HTR-8/SVneo (cell line): ENCODE measurements at places on chromosomes 6 and 20.
A peak's percentile ranks its signal among the peaks of the same experiment; 100 is the strongest.

DNA sequence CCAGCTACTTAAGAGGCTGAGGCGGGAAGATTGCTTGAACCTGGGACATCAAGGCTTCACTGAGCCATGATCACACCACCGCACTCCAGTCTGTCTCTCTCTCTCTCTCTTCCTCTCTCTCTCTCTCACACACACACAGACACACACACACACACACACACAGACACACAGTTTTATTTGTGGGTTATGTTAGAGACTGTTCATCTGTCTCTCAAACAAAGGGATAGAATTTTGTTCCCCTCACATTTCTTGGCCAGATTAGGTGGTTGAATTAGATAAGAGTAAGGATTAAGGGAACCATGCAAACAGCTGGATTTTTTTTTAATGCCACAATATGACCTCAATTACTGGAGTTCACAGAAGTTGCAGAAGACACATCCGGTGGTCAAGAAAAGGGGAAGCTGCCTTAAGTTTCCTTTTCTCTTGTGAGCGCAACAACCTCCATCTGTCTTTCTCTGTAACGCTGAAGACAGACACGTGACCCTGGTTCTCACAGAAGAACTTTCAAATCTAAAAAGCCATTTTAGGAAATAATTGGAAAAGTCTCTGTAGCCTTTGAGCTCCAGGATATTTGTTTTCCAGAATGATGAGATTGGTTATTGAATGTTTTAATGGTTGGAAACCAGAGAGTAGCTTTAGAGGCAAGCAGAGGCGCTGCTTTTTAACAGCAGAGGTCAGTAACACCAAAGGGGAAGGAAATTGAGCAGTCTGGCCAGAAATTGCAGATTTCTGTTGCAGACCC lies 32.9 kb upstream of the LGSN start:
- peak; percentile 10 for DNase-seq

GRCh38 chr6:1055015-1055921 lies 256.6 kb upstream of the FOXQ1 start:
- DNase-seq = no peak

GRCh38 chr6:128005009-128005408 lies 104.2 kb upstream of the THEMIS start:
- no peak for DNase-seq

DNA sequence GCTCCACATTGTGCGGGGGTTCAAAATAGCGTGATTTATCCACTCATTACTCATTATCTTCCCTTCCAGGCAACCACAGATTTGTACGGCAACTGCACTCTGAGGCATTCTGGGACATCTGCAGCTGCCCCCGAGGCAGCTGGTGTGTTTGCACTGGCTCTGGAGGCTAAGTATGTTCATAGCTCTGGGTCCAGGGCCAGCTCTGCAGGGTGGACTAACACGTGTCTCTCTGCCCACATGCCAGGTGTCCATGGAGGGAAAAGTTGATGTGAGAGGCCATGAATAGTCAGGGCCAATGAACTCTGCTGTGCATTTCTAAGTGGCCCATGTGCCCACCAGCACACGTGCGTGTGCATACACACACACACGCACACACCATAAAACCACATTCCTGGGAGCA lies 74.9 kb downstream of the BFSP1 start:
- no peak for DNase-seq

DNA sequence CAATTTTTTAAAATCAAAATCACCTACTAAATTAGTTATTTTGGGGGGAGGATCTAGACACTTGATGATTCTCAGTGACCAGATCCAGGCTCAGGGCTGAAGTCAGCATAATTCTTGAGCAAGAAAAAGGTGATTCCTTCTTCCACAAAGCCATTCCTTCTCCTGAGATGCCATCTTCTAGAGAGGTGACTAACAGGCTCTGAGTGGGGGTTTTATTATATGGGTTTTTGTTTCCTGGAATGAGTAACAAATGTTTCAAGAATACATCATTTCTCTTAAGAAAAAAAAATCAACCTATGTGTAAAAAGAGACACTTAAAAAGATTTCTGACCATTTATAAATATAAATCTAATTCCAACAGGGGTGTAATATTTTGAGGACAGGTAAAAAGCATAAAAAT lies 154.3 kb downstream of the NFATC2 start:
- DNase-seq = peak; percentile 63

DNA sequence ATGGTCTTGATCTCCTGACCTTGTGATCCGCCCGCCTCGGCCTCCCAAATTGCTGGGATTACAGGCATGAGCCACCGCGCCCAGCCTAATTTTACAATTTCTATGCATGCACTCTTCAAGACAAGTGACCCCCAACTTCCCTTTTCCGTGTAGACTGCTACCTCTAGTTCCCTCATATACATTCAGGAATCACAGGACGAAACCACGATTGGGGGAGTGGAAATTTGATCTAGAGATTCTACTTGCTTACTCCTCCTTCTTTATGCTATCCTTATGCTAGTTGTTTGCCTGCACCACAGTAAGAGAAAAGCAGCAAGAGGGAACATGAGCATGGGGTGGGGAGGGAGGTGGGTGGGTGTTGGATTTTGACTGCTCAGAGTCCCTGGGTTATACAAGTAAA lies 34.9 kb downstream of the OSTM1 start:
- DNase-seq = no peak

GRCh38 chr20:63518351-63518861 lies 2.2 kb upstream of the PPDPF start:
- DNase-seq = no peak

DNA sequence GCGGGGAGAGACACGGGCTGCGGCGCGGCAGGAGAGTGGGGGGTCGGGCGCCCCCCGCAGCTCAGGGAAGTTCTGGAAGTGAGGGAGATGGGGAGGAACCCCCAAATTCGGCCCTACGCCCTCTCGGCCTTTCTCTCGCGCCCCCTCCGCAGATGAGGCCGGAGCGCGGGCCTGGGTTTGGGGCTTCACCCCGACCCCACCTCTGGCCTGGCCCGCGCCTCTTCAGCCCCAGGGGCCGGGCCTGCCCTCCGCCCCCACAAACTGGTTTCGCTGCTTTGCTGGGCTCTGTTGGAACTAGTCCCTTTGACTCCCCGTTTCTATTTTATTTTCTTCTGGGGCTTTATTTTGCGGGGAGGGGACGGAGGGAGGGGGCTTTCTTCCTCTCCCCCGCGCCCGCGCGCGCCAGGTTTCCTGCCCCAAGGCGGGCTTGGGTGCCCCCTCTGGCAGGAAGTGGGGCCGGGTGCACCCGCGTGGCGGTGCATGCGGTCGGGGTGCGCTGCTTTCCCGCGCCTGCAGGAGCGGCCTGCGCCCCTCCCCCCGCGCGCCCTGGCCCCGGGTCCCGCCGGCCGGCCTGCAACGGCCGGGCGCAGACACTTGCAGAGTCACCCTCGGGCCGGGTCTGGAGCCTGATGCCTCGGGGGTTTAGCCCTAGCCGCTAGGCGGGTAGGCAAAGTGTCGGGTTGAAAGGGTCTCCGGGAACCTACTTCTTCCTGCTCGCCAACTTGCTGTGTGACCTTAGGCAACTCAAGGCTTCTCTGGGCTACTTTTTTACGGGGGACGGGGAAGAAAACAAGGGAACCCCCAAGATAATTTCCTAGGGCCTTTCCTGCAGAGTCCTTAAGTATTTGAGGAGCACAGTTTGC lies 1.3 kb downstream of the HMGA1 start:
- DNase-seq = no peak

DNA sequence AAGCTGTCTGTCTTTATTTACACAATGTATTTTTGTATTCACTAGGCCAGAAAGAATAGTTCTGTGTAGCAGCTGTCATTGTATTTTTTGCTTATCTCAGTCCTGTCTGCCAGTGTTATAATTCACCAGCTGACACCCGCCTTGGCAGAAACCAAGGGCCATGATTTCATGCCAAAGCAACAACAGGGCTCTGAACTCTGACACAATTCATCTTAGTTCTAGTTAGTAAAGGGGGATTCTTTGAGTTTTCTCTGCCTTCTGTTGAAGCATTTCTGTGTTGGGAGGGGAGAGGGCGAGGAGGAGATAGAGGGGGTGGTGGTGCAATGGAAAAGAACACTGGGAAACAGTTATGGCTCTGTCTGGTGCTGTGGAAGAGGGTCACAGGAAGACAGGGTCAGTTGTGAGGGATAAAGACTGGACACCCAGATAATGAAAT lies 684.6 kb upstream of the MARCKS start:
- no peak for DNase-seq

GRCh38 chr6:43144879-43145278 lies 26.2 kb upstream of the SRF start:
- DNase-seq = no peak

- no peak for DNase-seq
Observed at GRCh38 chr6:37655666-37656065, 42.0 kb downstream of the MDGA1 start.

DNA sequence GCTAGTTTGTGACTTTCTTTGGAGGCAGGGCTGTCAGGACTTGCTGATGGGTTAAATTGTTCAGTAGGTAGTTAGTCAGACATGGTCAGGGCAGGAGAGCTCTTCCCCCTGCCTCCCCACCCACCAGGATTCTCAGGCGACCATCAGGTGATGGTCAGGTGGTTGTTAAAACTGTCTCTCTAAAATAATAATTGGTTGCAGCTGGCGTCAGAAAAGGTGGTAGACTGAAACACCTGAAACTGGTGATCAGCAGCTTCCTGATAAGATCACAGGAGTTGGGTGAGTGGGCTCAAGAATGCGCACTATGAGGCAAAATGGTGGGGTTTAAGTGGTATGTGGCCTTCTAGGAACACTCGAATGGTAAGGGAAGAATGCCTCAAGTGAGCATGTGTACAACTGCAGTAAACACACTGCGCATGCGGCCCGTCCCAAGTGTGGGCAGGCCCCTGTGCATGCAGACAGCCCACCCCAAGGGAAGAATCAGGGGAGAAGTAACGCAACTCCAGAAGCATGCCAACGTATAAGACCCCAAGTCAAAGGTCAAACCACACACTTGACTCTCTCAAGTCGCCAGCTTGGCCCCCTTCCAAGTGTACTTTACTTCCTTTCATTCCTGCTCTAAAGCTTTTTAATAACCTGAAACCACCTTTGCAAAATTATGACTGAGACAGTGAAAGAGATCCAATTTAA lies 7.9 kb upstream of the BLCAP start:
- no peak for DNase-seq

- DNase-seq = no peak
Observed at GRCh38 chr20:14717134-14717999, 380.0 kb upstream of the FLRT3 start.

DNA sequence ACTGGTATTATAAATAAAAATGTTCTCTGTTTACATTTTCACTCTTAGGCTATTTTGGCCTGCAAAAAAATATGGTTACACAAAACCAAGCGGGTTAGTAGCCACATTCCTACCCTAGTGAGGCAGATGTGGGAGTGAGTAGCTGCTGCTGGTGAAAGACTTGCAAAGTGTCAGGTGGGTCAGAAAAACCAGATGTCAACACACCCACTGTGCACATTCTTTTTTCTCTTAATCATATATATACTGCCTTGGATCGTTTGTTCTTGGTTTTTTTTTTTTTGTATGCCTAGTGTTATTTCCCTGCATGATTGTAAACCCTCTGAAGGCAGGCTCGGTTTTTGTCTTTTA lies 68.0 kb upstream of the TFB1M start:
- DNase-seq = no peak

- DNase-seq = no peak
Observed at GRCh38 chr6:157806131-157806855, 16.8 kb upstream of the SNX9 start.

GRCh38 chr6:64602993-64603392 lies 967.4 kb downstream of the PHF3 start:
- DNase-seq = no peak

- no peak for DNase-seq
Observed at GRCh38 chr20:52975029-52975732, 3.0 kb downstream of the TSHZ2 start.

DNA sequence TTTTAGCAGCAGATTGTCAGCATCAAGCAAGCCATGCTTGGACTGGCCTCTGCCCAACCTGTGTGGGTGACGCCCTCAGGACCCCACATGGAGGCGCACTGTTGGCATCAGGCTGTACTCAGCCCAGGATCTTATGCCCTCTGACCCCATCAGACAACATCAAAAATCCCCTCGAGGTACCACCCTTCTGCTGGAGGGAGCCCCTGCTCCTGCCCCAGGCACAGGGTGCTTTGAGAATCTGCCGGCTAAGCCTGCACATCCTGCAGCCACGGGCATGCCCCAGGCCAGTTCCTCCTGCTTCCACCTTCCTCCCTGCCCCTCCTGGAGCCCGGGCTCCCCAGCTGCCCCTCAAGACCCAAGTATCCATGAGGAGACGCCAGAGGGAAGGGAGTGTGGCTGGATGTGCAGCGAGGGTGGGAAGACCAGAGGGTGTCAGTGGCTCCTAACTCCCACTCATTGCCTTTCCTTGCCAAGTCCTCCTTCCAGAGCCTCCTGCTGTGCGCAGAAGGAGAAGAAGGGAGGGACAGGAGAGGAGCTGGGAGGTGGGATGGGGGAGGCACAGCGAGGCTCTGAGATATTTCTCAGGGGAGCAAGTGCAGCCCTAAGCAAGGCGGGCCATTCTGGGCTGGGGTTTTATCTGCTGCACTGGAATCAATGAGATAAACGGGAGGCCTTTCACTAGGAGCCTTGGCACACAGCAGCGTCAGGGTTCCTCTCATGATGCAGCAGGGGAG lies 77.4 kb upstream of the CST7 start:
- DNase-seq = no peak

GRCh38 chr6:72560721-72561593 lies 60.9 kb upstream of the KCNQ5 start:
- no peak for DNase-seq

DNA sequence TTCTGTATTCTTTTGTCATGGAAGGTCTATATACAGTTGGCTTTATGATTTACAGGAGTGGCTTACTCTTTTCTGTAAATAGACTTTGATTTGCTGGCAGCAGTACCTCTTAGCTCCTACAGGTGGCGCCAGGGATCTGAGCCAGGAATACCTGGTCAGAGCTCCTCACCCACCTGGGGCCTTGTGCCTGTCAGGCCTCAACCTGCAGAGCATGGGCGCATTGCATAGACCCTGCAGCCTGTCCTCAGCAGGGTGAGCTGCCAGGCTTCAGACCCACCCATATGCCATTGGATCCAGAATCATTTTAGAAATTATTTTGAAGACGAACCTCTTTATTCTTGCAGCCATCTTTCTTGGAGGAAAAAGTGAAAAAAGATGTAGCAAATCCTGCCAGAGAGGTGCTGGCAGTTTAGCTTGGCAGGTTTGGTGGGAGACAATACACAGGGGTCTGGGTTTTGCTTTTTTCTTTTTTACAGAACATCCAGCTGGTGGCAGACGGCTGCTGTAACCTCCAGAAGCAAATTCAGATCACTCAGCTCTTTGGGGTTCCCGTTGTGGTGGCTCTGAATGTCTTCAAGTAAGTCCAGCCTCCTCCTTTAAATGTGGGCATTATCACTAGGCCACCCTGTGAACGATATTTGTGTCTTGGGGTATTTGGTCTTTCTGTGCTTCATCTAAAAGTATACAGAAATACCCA lies 149.1 kb downstream of the MTHFD1L start:
- peak; percentile 41 for DNase-seq
